ENCODE measurements at places on chromosomes 3 and 15.

- no peak for DNase-seq
Observed at GRCh38 chr3:178699810-178700209, 163.6 kb downstream of the KCNMB2 start.

DNA sequence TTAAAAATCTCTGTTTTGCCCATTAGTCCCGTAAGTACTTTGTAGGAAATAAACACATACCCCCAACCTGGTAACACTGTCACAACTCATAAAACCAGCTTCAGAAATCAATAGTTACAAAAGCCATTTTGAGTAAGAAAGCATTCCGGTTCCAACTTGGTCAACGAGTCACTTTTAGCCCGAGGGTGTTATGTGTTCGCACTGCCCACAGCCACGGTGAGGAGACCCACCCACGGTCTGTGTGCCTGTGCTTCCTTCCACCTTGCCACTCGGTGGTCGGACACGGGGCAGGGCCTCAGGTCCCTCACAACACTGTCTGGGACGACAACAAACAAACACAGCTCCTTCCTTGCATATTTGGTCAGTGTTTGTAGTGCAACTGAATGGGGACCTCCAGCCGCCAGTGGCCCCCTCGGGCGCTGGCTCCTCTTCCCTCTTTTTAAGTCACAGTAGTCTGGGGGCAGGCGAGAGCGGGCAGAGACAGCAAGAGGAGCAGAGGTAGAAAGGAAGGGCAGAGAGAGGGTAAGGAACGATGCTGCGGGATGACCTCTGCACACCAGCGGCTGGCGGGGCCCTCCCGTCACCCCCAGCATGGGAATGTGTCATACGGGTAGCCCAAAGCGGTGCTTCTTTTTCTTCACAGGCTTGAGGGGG lies 5.2 kb upstream of the MUSTN1 start:
- DNase-seq, result no peak

DNA sequence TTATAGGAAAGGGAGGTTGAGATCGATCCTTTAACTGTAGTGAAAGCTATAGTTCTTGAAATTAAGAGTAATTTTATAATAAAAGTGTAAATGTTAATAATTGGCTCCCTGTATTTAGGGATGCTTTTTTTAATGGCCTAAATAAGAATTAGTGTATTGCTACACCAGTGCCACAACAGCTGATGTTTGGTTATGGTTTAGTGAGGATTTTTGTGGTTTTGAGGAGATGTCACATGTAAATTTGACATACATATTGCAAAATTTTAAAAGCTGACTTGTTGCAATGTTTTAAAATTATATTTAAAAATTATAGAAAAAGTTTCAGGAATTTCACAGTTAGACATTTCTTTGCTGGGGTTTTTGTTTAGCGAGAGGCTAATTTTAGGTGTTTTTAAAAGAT lies 3.9 kb downstream of the TSC22D2 start:
- DNase-seq, result no peak

DNA sequence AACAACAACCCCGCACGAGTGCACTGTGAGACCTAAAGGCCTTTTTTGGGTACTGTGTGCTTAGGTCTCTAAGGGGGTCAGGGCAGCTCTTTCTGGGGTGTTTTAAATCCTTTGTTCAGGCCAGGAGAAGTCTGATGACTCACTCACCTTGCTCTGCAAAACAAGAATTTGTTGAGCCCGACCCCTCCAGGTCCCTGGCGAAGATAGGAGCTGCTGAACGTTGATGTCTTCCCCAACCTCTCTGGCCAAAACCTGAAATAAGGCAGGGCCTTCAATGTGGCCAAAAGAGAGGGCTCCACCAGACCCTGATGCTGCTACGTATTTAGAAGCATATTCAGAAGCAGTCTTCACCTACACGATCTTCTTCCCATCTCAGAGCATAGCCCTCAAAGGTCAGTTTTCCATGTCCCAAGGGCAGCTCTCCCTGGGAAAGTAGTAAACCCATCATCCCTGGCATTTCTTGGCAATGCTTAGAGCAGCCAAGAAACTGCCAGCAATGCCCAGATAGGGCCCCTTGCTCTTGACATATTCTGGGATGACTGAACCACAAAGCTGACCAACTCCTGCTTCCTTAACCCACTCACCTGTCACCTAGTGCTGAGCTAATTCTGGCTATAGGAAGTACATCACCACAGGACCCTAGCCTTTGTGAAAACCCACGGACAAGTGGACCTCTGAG lies 27.1 kb downstream of the CCDC13 start:
- no peak for DNase-seq

DNA sequence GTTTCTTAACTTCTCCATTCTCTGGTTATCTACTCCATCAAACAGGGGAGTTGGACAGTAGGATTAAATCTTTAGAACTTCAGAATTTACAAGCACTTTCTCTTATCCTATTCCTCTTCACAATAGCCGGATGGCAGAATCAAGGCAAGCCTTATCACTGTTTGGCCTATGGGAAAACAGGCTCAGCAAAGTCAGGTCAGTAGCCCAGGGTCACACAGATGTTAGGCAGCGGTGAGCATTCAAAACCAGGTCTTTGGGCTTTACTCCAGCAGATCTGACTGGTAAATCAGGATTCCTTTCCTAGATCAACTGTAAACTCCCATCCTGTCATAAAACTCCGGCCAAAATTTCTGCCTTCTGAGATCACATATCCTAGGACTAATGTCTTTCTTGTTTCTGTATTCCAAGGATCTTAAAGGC lies 258.4 kb downstream of the OPA1 start:
- DNase-seq, result no peak

DNA sequence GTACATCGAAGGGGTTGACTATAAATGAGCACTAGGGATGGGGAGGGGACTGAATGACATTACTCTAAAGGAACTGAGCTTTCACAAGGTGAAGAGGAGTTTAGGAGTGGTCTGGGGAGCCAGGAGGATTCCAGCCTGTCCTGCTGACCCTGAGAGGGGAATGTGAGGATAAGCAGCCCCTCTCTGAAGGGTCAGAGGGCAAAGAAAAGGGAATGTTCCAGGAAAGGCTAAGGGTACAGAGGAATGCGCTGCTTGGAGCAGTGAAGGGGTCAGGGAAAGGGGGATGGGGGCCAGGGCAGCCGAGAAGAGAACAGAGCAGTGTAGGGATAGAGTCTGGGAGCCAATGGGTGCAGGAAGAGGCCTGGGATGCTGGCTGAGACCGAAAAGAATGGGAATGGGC lies 28.0 kb upstream of the TPM1 start:
- no peak for DNase-seq

DNA sequence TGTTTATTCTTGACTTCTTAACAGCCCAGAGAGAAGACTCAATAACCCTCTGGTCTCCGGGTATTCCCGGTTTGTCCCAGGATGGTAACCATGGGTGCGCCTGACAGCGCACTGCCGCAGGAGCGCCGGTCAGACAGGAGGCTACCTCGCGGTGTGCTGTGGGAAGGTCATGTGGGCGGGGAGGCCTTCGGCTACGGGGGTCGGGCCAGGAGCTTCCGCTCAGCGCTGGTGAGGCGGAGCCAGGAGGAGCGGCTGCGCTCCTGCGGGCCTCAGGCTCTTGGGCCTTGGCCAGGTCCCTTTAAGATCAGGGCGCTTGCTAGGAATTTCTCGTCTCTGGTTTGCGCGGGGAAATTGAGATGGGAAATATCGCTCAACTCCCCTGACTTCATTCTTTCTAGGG lies 182.3 kb upstream of the NDN start:
- no peak for DNase-seq

- no peak for DNase-seq
Observed at GRCh38 chr3:41726891-41727290, 235.0 kb downstream of the ULK4 start.

DNA sequence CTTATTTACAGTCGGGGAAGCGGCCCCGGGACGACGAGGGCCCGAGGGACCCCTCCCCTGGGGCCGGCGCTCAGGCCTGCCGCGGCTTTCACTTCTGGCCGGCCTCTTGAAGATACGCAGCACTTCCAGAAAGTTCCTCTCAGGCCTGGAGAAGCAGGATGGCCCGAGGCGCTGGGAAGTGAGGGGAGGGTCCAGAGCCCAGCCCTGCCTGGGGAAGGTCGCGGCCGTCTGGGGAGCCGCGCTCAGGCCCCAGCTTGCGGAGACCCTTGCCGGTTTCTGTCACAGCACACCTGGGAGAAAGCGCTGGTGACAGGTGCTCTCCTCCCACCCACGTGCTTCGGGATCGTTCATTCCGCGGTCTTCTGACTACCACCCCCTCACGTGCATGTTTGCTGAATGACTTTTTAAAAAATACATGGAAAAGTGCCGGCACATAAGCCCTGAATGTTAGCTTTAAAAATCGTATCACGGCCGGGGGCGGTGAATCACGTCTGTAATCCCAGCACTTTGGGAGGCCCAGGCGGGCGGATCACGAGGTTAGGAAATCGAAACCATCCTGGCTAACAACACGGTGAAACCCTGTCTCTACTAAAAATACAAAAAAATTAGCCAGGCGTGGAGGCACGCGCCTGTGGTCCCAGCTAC lies 727 bp upstream of the TM2D3 start:
- DNase-seq, result no peak

- DNase-seq, result no peak
Observed at GRCh38 chr3:83928391-83928790, 1030.4 kb upstream of the CADM2 start.

- DNase-seq, result no peak
Observed at GRCh38 chr3:120741837-120742197, 499 bp downstream of the RABL3 start.

GRCh38 chr15:97501291-97501690 lies 459.2 kb upstream of the ARRDC4 start:
- DNase-seq, result no peak

- no peak for DNase-seq
Observed at GRCh38 chr3:123508178-123508577, 59.3 kb upstream of the ADCY5 start.

DNA sequence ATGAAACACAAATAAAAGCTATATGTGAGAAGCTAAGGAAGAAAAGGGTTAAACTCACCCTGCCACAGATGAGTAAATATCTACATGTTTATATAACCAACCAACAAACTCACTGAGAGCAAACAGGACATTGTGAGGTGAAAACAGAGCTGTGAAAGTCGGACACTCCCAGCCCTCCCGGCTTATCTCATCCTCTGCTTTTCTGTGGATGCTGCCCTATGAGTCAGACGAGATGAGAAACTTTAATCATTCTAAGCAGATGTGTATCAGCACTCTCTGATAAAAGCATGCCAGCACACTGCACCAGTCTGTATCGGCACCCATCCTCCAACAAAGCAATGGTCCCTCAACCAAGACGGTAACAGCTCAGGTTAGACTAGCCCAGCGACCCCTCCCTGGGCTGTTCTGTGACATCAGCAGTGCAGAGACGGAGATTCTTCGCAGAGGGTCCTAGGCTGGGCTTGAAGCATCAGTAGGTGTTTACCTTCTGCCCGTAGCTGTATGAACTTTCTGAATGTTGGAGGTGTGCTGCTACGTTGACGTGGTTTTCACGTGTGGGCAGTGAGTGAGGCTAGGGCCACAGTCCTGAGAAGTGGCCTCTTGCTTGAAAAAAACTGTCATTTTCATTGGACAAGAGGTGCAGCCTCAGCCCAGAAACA lies 119.8 kb upstream of the ALDH1A3 start:
- DNase-seq, result no peak

DNA sequence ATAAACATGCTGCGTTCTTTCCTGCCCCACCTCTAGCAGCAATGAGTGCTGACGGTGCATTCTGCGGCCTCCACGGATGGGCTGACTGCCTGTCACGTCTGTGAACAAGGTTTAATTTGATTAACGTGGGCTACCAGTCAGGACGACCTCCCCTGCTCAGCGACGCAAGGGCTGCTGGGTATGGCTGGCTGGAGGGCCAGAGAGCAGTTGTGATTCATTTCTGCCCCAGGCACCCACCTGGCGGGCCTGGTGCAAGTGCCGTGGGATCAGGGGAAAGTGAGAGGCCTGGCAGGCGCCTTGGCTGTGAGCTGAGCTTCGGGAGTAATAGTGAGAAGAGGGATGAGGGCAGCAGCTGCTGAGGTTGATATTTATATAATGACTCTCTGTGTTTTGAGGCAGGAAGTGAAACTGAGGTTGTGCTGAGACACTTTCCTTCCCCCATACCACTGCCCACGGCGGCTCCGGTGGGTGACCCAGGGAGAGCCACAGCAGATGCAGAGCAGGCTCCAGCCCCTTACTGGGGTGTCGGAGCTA lies 190.4 kb upstream of the BCL6 start:
- DNase-seq, result no peak

DNA sequence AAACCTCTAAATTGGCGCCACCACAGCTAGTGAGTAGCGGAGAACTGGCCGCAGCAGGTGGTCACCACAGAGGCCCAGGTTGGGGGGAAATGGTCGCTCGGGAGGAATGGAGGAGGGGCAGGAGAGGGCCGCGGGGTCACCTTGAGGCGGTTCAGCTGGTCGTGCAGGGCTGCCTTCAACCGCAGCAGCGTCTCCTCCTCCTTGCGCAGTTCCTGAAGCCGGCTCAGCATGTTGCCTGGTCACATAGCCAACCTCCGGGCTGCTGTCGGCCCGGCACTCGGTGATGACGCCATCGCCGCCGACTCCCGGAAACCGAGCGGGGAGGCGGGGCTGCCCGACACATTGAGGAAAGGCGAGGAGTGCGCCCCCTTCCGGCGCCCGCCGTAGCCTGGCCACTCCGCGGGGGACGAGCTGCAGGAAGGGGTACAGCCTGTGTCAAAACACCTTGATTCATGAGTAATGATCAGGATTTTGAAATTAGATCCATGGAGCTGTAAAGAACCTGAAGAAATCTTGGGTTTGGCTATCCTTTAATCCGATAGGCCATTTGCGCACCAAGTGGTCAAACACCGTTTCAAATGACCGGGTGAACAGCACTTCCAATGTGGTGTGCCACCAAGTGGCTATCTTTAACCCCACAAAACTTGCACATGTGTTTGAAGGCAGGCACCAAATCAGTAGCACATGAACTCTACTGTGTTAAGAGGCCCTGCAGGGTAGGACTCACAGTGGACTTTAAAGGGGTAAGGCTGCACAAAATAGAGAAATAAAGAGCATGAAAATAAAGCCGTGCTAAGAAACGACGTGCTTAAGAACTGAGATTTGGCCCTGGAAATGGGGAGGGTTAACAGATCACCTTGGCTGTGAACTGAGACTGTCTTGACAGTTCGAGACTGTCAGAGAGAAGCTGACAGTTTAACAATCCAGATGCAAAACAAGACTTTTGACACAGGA lies at the start of gene SNAPC5:
Gene SNAPC5, minus strand, starts transcription at position 261 of the 954 bp plus-strand sequence. Its CDS starts 31 bp downstream, at position 230.
- DNase-seq, result peak; percentile 98

DNA sequence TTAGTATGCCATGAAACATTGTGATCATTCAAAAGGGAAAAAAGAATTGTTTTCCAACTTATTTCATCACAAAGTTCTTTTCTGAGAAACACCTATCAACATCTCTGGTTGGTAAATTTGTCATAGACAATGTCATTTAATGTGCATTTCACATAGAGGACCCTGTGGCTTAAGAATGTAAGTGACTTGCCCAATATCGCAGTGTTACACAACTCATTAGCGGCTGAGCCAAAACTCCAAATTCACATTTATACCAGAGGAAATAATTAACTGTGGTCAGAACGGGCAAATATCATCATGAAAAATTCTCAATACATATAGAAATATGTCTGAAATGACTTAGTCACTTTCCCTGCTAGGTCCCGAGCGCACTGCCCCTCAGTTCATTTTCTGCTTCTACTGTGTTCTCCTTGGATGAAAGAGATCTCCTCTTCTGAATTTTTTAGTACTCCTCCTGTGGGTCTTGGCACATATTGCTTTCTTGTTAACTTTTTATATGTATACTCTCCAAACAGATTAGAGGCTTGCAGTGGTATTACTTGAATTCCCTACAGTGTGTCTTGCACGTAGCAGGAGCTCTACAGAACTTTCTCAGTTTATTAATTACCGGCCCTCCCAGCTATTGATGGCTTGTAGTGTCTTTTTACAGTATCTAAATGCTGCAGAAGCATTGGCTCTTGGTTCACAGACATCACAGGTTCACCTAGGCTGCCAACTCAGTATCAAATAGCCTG lies 33.1 kb downstream of the PTX3 start:
- no peak for DNase-seq
